ENCODE measurements at places on chromosomes 6 and 20. TPM values are rescaled to one million over a fixed set of nuclear protein-coding genes. Genes with fewer than 3 reads are reported as not detected.

DNA sequence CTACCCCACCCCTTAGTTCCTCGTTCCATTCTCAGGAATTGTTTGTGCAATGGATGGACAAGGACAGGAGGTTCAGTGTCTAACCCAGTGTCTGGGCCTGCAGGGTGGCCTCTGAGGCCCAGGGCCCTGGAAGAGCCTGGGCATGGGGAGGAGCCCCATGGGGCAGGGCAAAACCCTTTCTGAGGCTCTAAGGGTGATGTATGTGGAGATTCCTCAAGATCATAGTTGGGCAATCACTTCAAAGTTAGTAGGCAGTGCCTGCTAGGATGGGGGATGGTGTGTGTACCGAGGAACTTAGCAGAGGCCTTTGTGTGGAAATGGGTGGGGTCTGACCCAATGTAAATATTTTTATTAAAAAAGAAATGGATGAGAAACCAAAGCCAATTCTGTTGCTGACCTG is 6.7 kb upstream of the C2 start:
- H3K27me3 ChIP-seq: no peaks in the 10 kb centered on the region
- H3K4me1 ChIP-seq: no peaks in the 10 kb centered on the region
- H3K27ac ChIP-seq: no peak overlapping the region
- H3K4me3 ChIP-seq: no peak overlapping the region

PNLDC1 gene
- total RNA-seq: 0.09 TPM

DNA sequence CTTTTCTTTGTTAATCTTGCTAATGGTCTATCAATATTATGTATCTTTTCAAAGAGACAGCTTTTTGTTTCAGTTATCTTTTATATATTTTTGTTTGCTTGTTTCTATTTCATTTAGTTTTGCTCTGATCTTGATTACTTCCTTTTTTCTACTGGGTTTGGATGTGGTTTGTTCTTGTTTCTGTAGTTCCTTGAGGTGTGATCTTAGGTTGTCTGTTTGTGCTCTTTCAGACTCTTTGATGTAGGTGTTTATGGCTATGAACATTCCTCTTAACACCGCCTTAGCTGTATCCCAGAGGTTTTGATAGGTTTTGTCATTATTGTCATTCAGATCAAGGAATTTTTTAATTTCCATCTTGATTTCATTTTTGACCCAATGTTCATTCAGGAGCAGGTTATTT is 26.8 kb upstream of the TNFAIP3 start:
- H3K27me3 ChIP-seq: no peaks in the 10 kb centered on the region
- H3K36me3 ChIP-seq: no peaks in the 10 kb centered on the region
- no peak for DNase-seq
- no peaks in the 10 kb centered on the region for H3K4me1 ChIP-seq
- no peak overlapping the region for H3K4me3 ChIP-seq
- H3K27ac ChIP-seq: no peak overlapping the region

STX11 gene
- total RNA-seq: 0.98 TPM

LGSN gene
- not detected for total RNA-seq

- H3K27me3 ChIP-seq: no peaks in the 10 kb centered on the region
- H3K27ac ChIP-seq: no peak overlapping the region
- H3K36me3 ChIP-seq: no peaks in the 10 kb centered on the region
- H3K4me3 ChIP-seq: no peak overlapping the region
Measured at GRCh38 chr6:15387118-15387517, 141.2 kb downstream of the JARID2 start.

GRCh38 chr6:55713436-55713835 is 134.4 kb upstream of the HMGCLL1 start:
- no peak for DNase-seq
- H3K27me3 ChIP-seq: no peaks in the 10 kb centered on the region
- H3K4me3 ChIP-seq: no peak overlapping the region
- no peaks in the 10 kb centered on the region for H3K4me1 ChIP-seq
- no peak overlapping the region for H3K27ac ChIP-seq

- H3K36me3 ChIP-seq: no peaks in the 10 kb centered on the region
- no peak overlapping the region for H3K27ac ChIP-seq
- no peak for DNase-seq
- H3K27me3 ChIP-seq: no peaks in the 10 kb centered on the region
- H3K4me1 ChIP-seq: peaks cover 3% of the 10 kb centered on the region
Measured at GRCh38 chr6:108961985-108962384, 113.8 kb downstream of the ARMC2 start.

GRCh38 chr6:95091823-95092436 is 485.4 kb upstream of the MANEA start:
- H3K4me1 ChIP-seq: no peaks in the 10 kb centered on the region
- no peak overlapping the region for H3K27ac ChIP-seq
- no peaks in the 10 kb centered on the region for H3K27me3 ChIP-seq
- peak; percentile 66 for DNase-seq
- no peaks in the 10 kb centered on the region for H3K36me3 ChIP-seq

DNA sequence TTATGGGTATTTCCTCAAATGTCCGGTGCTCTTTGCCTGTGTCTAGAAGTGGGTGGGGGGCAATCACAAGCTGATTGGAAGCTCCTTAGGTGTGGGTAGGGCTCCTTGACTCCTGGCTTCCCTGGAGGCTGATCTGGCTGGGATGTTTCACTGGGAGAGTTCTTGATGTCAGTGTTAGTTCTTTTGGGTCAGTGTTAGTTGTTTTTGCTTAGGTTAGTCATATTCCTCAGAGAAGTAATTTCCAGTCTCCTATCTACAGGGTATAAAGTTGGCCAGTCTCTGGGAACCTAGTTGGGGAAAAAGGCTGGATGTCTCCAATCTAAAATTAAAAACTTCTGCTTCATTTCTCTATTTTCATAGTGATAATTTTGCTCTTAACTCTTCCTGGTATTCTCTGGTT is 23.6 kb downstream of the CDC5L start:
- H3K27ac ChIP-seq: peak overlapping the region; percentile 16
- DNase-seq: no peak
- H3K27me3 ChIP-seq: no peaks in the 10 kb centered on the region
- H3K4me3 ChIP-seq: no peak overlapping the region
- H3K36me3 ChIP-seq: peaks cover 20% of the 10 kb centered on the region

SYCP2 gene
- not detected for total RNA-seq

DNA sequence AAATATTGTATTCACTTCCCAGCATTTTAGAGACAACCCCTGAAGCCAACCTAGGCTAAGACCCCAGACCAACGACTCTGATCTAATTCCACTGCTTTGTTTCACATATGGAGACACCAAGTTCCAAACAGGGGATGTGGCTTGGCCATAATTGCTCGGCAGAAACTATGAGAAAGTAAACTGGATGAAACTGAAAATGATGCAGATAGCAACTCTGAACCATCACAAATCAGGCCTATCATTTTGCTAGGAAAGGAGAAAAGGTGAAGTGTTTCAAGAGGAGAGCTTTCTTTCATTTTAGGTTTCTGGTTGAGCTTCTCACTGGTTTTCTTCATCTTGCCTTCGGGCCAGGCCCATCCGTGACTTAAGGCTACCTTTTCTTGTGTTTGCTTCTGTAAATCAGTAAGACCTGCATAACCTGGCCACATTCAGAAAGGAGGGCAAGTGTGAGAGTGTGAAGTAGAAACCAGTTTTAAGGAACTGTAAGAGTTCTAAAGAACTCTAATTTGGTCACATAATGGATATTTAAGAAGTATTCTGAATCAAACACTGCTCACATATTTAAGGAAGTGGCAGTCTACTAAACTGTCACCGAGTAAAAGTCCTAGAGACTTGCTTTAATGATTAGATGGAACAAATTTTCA is 105.8 kb downstream of the BACH2 start:
- H3K4me1 ChIP-seq: peaks cover 18% of the 10 kb centered on the region
- H3K36me3 ChIP-seq: no peaks in the 10 kb centered on the region
- no peak overlapping the region for H3K4me3 ChIP-seq
- H3K27ac ChIP-seq: no peak overlapping the region
- no peaks in the 10 kb centered on the region for H3K27me3 ChIP-seq

- H3K36me3 ChIP-seq: no peaks in the 10 kb centered on the region
- DNase-seq: no peak
- no peaks in the 10 kb centered on the region for H3K4me1 ChIP-seq
- no peak overlapping the region for H3K27ac ChIP-seq
- no peaks in the 10 kb centered on the region for H3K27me3 ChIP-seq
Measured at GRCh38 chr20:19565736-19566135, 192.3 kb upstream of the RIN2 start.

GRCh38 chr20:47620808-47621805 is 119.4 kb downstream of the NCOA3 start:
- peak; percentile 58 for DNase-seq
- no peak overlapping the region for H3K4me3 ChIP-seq

GRCh38 chr6:129593233-129593564 is 116.8 kb downstream of the ARHGAP18 start:
- H3K4me1 ChIP-seq: no peaks in the 10 kb centered on the region
- no peak overlapping the region for H3K4me3 ChIP-seq
- no peak overlapping the region for H3K27ac ChIP-seq

DNA sequence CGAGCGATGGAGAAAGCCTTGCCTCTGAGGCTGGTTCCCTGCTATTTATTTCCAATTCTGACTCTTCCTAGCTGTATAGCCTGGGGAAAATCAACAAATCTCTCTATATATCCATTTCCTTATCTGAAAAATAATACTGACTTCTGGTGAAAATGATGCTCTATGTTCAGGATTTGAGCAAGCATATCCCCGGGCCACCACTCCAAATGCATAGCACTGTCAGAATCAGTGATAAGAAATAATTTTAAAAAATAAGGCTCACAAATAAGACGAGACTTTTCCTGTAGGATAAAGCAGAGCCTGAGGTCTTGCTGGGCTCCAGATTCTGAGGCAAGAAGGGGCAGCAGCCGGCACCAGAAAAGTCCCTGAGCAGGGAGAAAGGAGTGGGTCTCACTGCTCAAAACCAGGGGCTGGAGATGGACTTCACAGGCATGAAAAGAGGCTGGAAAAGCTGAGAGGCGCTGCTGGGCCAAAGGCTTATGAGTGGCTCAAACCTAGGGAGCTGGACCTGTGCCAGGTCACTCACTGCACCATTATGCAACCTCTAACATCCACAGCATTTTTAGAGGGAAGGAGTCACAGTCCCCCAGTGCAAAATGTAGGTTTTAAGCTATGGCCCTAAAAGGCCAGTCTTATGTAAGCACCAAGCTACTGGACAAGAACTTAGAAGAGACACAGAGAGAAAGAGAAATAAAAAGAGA is 48.1 kb upstream of the SLC17A4 start:
- no peaks in the 10 kb centered on the region for H3K4me1 ChIP-seq
- H3K36me3 ChIP-seq: no peaks in the 10 kb centered on the region
- peaks cover 5% of the 10 kb centered on the region for H3K27me3 ChIP-seq
- peak; percentile 53 for DNase-seq

RAB32 gene
- total RNA-seq: 9.8 TPM

DDX39B gene
- 371 TPM for total RNA-seq

LEMD2 gene
- 67.3 TPM for total RNA-seq

GRCh38 chr6:705047-705446 is 12.1 kb upstream of the EXOC2 start:
- H3K4me3 ChIP-seq: no peak overlapping the region
- no peak overlapping the region for H3K27ac ChIP-seq
- H3K27me3 ChIP-seq: peaks cover 5% of the 10 kb centered on the region
- DNase-seq: no peak
- H3K4me1 ChIP-seq: no peaks in the 10 kb centered on the region
- no peaks in the 10 kb centered on the region for H3K36me3 ChIP-seq

DNA sequence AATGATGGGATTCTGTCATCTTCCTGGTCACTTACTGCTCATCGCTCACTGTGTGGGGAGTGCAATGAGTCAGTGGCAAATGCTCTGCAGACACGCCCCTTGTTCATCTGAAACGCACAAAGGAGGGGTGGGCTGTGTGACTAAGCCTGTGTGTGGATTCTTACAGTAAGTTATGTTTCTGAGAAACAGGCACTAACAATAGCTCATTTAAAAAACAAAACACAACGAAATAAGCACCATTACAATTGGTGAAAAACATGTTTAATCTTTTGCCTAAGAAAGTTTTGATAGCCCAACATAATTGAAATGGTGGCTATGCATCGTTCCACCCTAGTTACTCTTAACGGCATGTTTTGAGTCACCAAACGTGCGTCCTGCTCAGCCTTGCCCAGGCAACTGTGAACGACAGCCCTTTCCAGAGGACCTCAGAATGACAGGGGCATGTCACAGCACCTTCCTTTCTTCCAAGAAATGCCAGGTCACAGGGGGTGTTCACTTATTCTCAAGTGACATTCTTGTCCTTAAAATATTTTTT is 118.4 kb upstream of the SGK1 start:
- no peak overlapping the region for H3K27ac ChIP-seq
- H3K36me3 ChIP-seq: no peaks in the 10 kb centered on the region
- H3K27me3 ChIP-seq: no peaks in the 10 kb centered on the region
- no peaks in the 10 kb centered on the region for H3K4me1 ChIP-seq

DNA sequence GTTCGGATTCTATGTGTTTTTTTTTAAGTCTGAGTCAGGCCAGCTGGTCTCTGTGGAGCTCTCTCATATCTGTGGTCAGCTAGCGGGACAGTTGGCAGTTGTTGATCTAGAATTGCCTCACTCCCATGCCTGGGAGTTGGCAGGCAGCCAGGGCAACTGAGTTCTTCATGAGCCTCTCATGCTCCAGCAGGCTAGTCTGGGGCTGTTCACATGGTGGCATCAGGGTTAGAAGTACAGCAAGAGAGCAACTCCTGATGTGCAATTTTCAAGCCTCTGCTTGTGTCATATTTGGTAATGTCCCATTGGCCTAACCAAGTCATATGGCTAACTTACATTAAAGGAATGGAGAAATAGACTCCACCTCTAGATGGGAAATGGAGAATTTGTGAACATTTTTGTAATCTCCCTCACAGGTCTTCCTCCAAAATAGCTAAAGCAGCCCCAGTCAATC is 6.7 kb upstream of the IFT52 start:
- DNase-seq: peak; percentile 99
- no peak overlapping the region for H3K4me3 ChIP-seq
- no peaks in the 10 kb centered on the region for H3K36me3 ChIP-seq

- no peaks in the 10 kb centered on the region for H3K27me3 ChIP-seq
- no peaks in the 10 kb centered on the region for H3K36me3 ChIP-seq
- H3K27ac ChIP-seq: no peak overlapping the region
- DNase-seq: no peak
- H3K4me3 ChIP-seq: no peak overlapping the region
Measured at GRCh38 chr6:109511832-109512231, 28.8 kb upstream of the ZBTB24 start.

- no peak overlapping the region for H3K4me3 ChIP-seq
- peaks cover 2% of the 10 kb centered on the region for H3K27me3 ChIP-seq
- no peaks in the 10 kb centered on the region for H3K4me1 ChIP-seq
- H3K27ac ChIP-seq: no peak overlapping the region
- DNase-seq: no peak
- H3K36me3 ChIP-seq: no peaks in the 10 kb centered on the region
Measured at GRCh38 chr20:48150568-48150967, 365.3 kb upstream of the SULF2 start.

DNA sequence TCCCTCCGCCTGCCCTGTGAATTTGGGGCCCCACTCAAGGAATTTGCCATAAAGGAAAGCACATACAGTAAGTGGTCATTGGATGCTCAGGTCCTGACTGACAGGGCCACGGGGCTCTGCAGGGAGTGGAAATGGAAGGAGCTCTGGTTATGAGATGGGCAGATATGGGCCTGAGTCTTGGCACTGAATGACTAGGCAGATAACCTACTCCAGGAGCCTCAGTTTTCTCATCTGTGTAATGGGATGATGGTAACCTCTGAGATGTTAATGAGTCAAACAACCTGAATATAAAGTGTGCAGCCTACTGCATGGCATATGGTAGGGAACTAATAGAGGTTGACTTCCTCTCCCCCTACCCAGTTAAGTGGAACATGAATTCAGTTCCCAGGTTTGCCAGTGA is 56.4 kb upstream of the NAA20 start:
- no peak overlapping the region for H3K4me3 ChIP-seq
- no peaks in the 10 kb centered on the region for H3K4me1 ChIP-seq
- H3K36me3 ChIP-seq: peaks cover 23% of the 10 kb centered on the region
- H3K27me3 ChIP-seq: no peaks in the 10 kb centered on the region

STMND1 gene
- not detected for total RNA-seq

Data from cardiac muscle cell (in vitro differentiated cells and primary cell).